ENCODE measurements at places on chromosomes 1 and 21. TPM values are rescaled to one million over a fixed set of nuclear protein-coding genes. Genes with fewer than 3 reads are reported as not detected.

- DNase-seq: no peak
Observed at GRCh38 chr1:27149762-27150113, 5.2 kb downstream of the SLC9A1 start.

- no peak for DNase-seq
Observed at GRCh38 chr1:182056601-182057366, 4.7 kb downstream of the ZNF648 start.

DNA sequence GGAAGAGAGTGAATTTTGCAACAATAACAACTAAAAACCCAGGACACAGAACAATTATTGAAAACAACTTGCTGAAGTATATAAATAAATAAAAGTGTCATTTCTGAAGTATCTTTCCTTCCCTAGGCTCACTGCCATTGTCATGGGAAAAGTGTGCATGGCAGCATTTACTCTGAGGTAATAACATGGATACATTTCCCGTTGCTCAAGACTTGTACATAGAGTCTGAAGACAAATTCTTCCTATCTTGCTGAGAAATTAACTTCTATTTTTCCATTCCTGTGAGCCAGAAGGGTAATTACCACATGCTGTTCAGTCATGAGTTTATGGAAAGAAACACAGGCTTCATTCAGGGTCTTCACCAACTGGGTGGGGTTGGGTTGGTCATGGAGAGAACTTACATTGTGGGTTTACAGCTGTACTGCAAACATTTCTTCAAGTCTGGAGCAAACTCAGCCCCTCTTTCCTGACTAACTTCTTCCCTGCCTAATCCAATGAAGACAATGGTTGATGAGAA lies 32.2 kb downstream of the ST6GALNAC3 start:
- no peak for DNase-seq

The VSIG8 gene
- 0.21 TPM for total RNA-seq

DNA sequence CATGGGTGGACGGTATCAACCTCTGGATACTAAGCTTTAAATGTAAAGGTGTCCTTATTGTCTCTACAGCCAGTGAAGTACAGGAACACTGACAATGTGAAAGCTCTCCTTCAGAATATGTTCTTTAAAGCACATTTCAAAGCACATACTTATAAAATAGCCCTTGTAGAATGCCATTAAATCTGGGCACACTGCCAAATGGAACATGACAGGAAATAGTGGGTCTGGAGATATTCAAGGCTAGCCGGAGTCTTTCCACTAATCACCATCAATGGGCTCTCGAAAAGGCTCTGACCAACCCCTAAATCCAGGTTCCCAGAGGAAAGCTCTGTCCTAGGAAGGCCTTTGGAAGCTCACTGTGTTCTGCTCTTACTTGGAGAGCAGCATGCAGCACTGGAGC lies 46.6 kb downstream of the PLD5 start:
- DNase-seq: no peak
